Glomerular endothelial cell (primary cell): ENCODE measurements at places on chromosomes 7 and 10.
A peak's percentile ranks its signal among the peaks of the same experiment; 100 is the strongest.

DNA sequence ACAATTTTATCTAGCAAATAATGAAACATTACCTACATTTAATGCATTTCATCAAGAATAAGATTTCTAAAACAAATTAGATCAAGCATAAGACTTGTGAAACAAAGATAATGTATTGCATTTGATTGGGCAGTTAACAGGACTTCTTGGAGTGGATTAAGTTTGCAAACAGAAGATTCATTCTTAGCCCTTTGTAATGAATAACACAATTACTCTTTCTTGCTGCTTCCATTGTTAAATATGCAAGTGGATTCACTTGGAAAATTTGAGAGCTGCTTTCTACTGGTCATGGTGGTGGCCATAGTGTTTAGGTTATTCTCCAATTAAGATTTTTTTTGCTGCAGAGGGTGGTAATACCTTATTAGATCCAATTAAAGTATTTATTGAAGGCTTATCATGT lies 6.0 kb downstream of the PPP1R9A start:
- no peak for DNase-seq

GRCh38 chr10:13893926-13894325 lies 307.2 kb downstream of the PRPF18 start:
- no peak for DNase-seq

- DNase-seq: no peak
These were observed 2.7 kb upstream of the KMT2E start for GRCh38 chr7:105011141-105011830.

GRCh38 chr10:124550293-124551034 lies 88.8 kb downstream of the LHPP start:
- no peak for DNase-seq

GRCh38 chr10:1401071-1401965 lies 336.0 kb downstream of the ADARB2 start:
- DNase-seq: no peak

DNA sequence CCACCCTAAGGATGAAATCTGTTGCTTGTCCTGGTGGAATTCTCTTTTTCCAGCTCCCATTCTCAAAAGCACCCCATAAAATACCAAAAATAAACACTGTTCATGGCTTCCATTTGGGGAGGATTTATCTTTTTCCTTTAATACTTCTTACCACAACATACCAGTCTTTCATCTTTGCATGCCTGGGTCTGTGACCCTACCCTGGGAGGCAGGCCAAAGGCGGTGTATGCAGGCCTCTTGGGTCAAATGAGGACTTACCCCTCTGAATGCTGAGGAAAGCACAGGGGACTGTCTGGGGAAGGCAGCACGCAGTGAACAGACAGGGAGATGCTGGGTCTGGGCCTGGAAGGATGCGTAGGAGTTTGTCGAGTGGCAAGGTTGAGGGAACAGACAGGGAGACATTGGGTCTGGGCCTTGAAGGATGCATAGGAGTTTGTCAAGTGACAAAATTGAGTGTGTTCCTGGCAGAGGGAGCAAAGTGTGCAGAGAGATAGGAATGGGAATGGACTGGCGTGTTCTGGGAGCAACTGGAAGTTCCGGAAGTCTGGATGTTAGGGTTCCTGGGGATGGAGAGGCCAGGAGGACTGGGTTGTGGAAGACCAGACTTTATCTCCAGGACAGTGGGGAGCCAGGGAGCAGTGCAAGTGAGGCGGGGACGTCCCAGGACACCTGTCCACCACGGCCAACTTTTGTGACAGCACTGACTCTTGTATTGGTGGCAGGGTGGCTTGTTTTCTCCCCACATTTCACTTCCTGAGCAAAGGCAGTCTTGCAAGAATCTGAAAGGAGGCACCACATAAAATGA lies 40.8 kb downstream of the MYL10 start:
- no peak for DNase-seq

- no peak for DNase-seq
These were observed 72.4 kb downstream of the LMBR1 start for GRCh38 chr7:156820445-156821063.

GRCh38 chr7:15407910-15408309 lies 153.9 kb downstream of the AGMO start:
- DNase-seq: peak; percentile 18

- no peak for DNase-seq
These were observed 69.9 kb downstream of the FAM204A start for GRCh38 chr10:118272149-118272721.

GRCh38 chr10:80356563-80356988 lies at the start of the genes DYDC1 and DYDC2:
TSS of gene DYDC1 (minus strand) at chr10:80356755. CDS start at chr10:80352601, 4,154 bp downstream.
TSS of gene DYDC2 (plus strand) at chr10:80356781. CDS start at chr10:80362444, 5,663 bp downstream.
- DNase-seq: no peak

GRCh38 chr7:134766779-134767519 lies 12.5 kb upstream of the CALD1 start:
- DNase-seq: no peak

DNA sequence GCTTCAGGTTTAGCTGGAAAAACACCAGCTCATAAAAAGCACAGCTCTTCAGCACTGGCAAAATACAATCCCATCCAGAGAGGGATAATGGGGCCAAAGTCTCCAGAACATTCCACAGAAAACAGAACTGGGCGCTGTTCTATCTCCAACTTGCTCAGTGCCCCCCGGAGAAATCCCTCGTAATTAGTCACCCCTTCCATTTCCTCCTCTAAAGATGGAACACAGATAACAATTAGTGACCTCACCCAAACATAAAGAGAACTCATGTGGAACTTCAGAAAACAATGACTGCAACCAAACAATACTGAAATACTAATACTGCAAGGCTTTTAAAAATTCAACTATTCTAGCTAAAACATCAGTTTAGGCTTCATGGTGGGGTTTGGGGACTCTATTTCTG lies 46.3 kb downstream of the KIAA1549 start:
- DNase-seq: no peak

DNA sequence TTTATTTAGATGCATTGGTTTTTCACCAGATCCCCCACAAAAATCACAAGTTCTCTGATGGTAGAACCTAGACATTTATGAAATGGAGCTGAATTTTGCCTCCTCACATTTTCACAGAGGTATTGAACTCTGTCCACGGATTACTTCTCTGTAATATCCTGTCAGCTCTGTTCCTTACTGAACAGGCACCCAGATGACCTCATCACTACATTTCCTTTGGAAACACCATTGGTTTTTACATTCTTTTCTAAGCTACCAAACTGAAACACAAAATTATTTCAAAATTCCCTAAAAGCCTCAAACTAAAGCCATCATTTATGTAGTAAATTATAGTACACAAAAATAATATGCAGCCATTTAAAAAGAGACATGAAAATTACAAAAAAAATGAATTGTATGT lies 98.3 kb upstream of the KCNIP2 start:
- DNase-seq: peak; percentile 23

- DNase-seq: no peak
These were observed 17.9 kb downstream of the ZC3HAV1 start for GRCh38 chr7:139091677-139091996.

- DNase-seq: no peak
These were observed 523.6 kb downstream of the PTPRN2 start for GRCh38 chr7:158063850-158064610.

DNA sequence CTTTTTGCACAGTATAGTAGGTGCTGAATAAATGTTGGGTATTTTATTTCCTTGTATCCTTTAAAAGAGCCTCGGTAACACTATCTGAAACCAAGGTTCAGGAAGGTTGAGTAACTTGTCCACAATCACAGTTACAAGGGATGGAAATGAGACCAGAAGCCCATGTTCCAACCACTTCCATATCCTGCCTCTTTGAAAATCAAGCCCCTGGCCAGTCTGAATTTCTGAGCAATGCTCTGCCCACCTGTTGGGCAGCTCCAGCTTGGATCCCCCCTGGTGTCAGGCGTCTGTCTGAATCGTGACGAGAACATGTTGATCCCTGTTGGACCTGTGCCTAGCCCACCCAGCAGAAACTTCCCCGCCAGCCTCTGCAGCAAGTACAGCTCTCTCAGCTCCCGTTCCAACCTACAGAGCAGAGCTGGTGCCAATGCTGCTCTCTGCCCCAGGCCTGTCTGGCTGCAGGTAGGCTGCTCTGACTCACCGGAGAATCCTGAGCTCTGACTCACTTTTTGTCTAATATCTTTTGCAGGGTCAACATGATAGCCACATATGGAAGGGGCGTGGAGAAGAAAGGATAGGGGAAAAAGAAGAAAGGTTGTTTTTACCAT lies 595.5 kb downstream of the INHBA start:
- no peak for DNase-seq

GRCh38 chr7:114086914-114087652 lies 168.3 kb upstream of the PPP1R3A start:
- no peak for DNase-seq

DNA sequence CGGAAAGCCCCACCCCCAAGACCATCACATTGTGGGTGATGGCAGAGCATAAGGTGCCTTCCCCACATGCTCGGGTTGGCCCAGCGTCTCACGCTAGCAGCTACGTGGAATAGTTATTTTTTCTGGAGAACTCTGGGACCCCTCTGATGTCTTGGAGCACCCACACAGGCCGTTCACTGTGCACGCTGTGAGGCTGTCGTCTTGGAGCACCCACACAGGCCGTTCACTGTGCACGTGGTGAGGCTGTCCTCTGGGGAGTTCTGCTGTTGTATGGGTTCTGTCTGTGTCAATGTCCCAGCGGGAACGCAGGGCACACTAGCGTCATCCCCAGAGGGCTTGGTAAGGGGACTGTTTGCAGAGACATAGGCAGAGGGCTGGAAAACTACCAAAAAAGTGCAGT lies 38.8 kb upstream of the FAM20C start:
- no peak for DNase-seq

GRCh38 chr7:90239625-90240228 lies 5.2 kb upstream of the CFAP69 start:
- no peak for DNase-seq

DNA sequence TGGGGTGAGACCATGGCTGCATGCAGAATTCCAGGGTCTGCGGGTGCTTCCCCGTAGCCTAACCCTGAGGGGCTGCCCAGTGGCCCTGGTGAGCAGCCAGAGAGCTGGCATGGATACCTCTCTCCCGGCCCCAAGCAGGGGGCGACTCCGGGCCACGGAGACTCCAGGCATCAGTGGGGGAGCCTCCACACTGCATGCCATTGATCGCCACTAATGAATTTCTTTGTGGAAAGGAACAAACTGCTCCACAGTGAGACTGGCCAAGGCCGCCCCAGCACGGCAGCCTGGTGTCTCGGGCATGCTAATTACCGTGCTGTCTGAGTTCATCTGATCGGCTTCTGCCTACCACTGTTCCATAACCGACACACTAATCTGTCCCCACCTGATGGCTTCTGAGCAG lies 184.4 kb downstream of the GRID1 start:
- no peak for DNase-seq

- DNase-seq: peak; percentile 82
These were observed 91.0 kb upstream of the KMT2E start for GRCh38 chr7:104923010-104923421.

GRCh38 chr7:49580000-49580399 lies 193.4 kb upstream of the VWC2 start:
- no peak for DNase-seq

- DNase-seq: no peak
These were observed 123.9 kb upstream of the FZD1 start for GRCh38 chr7:91140286-91140685.

- no peak for DNase-seq
These were observed 2.6 kb downstream of the ST7 start for GRCh38 chr7:116955801-116956476.

GRCh38 chr10:51832652-51833383 lies 133.4 kb upstream of the CSTF2T start:
- peak; percentile 16 for DNase-seq

DNA sequence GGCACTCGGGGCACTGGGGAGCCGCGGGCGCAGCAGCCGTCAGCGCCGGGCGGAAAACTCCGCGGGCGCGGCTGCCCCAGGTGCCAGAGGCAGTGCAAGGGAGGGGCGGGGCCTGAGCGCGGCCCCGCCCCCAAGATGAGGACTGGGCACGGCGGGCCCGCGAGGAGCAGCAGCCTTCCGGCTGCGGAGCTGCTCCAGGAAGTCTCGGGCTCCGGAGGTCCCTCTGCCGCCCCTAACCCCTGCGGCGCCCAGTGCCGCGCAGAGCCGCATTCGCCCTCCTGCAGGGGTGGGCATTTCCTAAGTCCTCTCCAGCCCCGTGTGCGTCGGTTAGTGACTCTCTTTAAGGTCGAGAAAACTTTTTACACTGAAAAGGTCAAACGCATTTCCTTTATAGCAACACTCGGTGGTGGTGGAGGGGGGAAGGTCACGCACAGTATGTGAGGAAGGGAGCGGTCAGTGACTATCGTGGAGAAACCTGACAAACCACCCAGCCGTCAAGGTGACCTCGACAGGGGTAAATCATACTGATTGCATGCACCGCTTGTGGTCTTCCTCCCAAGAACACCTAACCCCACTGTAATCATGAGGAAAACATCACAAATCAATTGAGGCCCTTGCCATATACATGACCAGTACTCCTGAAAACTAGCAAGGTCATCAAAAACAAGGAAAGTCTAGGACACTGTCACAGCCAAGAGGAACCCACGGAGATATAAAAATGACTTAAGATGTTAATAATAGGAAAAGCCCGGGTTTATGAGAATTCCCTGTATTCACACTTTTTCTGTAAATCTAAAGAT lies at the start of gene ANXA11:
ANXA11 (minus strand) TSS at position 61 of the 800 bp plus-strand sequence. CDS start 32,676 bp downstream, outside the sequence.
- DNase-seq: no peak

DNA sequence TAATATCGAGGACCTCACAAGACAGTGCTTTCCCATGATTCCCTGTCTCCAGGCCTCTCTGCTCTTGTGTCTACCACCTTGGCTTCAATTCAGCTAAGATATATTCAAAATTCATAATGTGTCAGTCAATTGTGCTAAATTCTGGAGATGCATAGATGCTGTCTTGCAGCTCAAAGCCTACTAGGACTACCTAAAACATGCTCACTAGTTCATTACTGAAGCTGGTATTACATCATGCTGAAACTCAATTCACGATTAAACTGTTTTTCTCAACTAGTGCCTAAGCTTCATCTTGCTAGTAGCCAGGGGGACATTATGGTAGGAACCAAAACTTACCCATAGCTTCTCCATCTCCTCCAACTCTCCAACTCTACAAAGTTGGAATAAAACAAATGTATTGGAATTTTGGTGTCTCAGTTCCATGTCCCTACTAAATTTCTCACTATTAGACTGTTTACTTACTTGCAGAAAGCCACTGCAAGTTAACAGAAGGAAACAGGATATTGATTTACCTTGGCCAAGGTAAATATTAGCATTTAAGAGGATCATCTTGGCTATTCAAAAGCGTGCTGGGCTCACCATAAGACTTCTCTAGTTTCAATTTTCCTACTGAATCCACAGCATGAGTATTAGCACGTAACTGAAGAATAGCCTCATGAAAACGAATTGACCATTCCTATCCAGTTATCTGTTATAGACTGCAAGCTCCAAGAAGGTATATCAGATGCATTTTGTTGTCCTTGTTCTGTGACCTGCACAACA lies 53.6 kb downstream of the CREB3L2 start:
- DNase-seq: no peak

GRCh38 chr7:158682456-158682855 lies 22.1 kb downstream of the NCAPG2 start:
- no peak for DNase-seq

GRCh38 chr10:31701546-31701945 lies 227.1 kb downstream of the ARHGAP12 start:
- no peak for DNase-seq

- no peak for DNase-seq
These were observed 12.7 kb downstream of the GPRIN2 start for GRCh38 chr10:46543466-46544377.
